ENCODE measurements at places on chromosomes 4 and X. TPM values are rescaled to one million over a fixed set of nuclear protein-coding genes. Genes with fewer than 3 reads are reported as not detected.

GJB1 gene
- total RNA-seq: not detected

RAP1GDS1 gene
- 10.5 TPM for total RNA-seq

ARMCX2 gene
- total RNA-seq: 27.7 TPM

IL1RAPL1 gene
- total RNA-seq: 4.7 TPM

GYG2 gene
- total RNA-seq: 1.4 TPM

SUPT20HL1 gene
- total RNA-seq: not detected

PALLD gene
- total RNA-seq: 998 TPM

BEX5 gene
- total RNA-seq: 0.40 TPM

PRKX gene
- total RNA-seq: 5.1 TPM

MAGEE1 gene
- total RNA-seq: 2.9 TPM

TRIML2 gene
- total RNA-seq: not detected

SSX4 gene
- total RNA-seq: not detected

POLN gene
- 1.9 TPM for total RNA-seq

SETD7 gene
- 50.0 TPM for total RNA-seq

F8A1 gene
- total RNA-seq: 30.6 TPM

CEP135 gene
- total RNA-seq: 2.5 TPM

GAGE1 gene
- total RNA-seq: not detected

LANCL3 gene
- total RNA-seq: 0.05 TPM

CTAG1A gene
- not detected for total RNA-seq

Measured in left ventricle myocardium superior (tissue), 1 donor.